Pancreas (tissue), 10 donors: ENCODE measurements at places on chromosomes 5 and 9. TPM values are rescaled to one million over a fixed set of nuclear protein-coding genes. Genes with fewer than 3 reads are reported as not detected.

DNA sequence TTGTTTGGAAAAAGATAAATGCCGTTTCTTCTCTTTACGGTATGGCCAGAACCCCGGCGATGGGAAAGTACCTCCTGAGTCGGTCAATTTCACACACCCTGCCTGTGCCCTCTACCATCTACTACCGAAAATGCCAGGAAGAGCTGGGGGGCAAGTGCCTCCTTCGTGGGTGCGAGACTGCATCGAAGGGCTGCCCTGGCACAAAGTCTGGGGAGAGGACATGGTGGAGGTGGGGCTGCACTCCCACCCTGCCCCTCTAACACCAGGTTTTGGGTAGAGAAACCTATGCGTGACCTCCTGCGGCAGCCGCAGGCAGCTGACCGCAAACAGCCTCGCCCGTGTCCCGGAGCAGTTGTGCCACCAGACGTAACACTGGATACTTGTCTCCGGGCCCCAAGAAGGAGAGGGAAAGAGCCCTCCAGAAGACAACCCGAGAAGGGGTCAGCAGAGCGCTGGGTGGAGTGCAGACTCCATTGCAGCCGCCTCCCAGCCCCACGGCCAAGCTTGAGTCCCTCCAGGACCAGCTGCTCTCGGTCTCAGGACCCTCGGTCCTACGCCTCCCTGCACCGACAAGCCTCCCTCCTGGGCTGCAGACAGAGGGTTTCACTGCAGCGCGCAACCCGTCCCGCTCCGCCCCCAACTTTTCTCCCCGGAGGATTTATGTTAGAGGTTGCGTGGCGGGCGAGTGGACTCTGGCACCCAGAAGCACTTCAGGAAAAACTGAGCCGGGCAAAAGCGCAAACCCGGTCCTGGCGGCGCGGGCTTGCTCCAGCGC lies 823 bp upstream of the PRDM6 start:
- no peak for DNase-seq

ZBTB26 gene
- 3.2 TPM for total RNA-seq

SPAAR gene
- total RNA-seq = 0.47 TPM

DNA sequence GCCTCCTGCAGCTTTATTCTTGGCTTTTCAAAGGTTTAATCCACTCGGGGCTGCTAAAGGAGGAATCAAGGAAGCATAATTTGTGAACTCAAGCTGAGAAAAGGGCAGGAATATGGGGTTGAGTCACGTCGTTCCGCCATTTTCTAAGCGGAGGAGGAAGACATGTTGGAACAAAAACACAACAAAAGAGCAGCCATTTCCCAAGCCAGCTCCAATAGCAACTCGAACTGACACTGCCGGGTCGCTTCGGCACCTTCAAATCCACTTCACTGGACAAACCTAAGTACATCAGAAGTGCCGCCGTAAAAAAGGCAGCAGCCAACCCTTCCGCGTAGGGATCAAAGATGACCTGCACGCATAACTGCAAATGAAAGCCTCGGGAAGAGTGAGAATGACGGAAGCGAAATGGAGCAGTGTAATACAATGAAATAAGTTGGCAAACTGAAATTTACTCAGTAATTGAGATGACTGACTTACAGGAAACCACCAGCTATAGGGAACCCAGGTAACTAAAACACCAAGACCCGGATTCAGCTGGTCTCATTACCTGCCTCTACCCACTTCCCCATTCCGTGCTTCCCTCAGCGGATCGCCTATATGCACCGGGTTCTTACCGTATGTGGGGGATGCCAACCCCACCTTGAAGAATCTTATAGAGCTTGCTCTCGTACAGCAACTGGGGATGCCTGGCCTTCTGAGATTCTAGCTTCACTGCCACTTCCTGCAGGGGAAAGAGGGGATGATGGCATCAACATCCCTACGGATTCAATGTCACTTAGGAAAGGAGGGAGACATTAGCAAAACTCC lies 1.6 kb downstream of the CSNK1A1 start:
- no peak for DNase-seq

- DNase-seq = no peak
These were observed 159.0 kb downstream of the TLE1 start for GRCh38 chr9:81530310-81530810.

GRCh38 chr5:175354964-175355363 lies 89.0 kb downstream of the DRD1 start:
- DNase-seq = no peak

EGFLAM gene
- total RNA-seq = 0.98 TPM

DNA sequence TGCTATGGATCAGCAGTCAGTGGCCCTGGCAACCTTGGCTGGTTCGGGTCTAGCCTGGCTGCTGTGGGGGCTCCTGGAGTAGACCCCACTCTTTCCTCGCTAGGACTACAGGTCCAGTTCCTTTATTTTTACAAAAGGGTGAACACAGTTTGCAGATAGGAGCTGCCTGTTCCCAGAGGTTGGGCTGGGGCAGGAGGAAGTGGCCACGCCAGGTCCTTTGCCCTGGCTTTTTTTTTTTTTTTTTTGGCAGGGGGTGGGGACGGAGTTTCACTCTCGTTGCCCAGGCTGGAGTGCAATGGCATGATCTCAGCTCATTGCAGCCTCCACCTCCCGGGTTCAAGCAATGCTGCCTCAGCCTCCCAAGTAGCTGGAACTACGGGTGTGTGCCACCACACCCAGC lies 7.9 kb downstream of the SLC2A6 start:
- no peak for DNase-seq

DNA sequence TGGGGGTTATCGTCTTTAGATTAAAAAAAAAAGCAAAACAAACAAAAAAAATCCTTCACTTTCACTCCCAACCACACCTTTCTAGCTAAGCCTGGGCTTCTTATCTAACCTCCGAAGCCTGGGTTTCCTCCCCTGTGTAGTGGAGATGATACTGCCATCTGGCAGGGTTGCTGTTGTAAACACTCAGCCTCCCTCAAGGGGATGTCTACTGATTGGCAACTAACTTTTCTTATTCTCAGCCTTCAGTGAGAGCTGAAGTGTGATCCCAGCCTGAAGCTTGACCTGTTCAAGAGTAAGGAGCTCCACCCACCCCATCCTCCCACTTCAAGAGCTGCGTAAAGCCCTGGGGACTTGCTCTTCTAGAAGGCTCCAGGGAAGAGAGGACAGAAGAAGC lies 21.5 kb upstream of the WWC1 start:
- no peak for DNase-seq

GRCh38 chr5:60125636-60126035 lies 232.1 kb upstream of the PDE4D start:
- DNase-seq = no peak

DNA sequence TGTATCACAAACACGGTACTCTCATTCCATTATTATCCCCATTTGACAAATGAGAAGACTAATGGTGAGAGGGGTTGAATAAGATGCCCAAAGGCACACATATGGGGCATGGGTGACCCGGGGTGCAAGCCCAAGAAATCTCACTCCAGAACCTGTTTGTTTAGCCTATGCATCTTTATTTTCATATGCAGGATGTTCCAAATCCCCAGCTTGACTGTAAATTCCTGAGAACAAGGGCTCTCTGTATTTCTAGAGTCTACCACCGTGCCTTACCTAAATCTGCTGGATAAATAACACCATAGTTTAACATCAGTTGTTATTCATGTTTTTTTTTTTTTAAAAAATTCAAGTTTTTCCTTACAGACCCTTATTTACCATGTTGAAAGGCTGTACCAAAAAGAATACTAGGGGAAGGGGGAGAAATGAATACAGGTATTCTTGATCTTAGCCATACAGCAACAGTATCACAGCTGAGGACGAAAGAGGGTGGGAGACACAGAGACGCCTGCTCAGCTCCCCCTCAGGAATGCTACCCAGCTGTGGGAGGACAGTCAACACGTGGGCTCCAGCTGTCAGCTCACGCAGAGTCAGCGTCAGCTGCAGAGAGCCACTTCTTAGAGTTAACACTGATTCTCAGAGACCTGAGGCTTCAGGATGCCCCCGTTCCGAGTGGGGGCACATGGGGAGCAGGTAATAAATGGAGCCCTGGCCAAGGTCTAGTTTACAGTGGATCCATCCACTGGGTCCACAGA lies 86.6 kb downstream of the MED27 start:
- DNase-seq = no peak

RASGEF1C gene
- not detected for total RNA-seq
